Stimulated activated naive CD8-positive, alpha-beta T cell treated with anti-CD3 and anti-CD28 coated beads, Interleukin-15, Interleukin-2, amounts not matched to agents 100 U/mL and 50 U/mL, for 24 hours (primary cell): ENCODE measurements at places on chromosomes 6 and 20.

- no peak for DNase-seq
Measured at GRCh38 chr6:147217840-147218404, 13.7 kb downstream of the STXBP5 start.

DNA sequence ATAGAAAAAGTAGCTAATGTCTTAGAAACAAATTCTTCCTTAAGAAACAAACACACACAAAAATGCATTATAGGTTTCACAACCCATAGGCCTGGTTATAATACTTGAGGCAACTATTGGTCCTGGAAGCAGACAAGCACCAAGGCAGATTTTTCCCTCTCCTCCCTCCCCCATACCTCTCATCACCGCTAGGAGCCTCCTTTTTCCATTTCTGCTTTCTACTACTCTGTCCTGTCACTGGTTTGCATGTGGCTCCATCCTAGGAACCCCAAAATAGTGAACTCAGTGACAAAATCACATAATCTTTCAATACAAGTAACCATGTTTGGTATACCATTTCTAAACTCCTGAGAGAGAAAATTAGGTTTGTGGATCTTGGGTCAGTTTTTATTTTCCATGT is 66.1 kb downstream of the HMGCLL1 start:
- DNase-seq = no peak

GRCh38 chr20:2799688-2800520 is 523 bp downstream of the CPXM1 start:
- peak; percentile 18 for DNase-seq

GRCh38 chr20:5592823-5593739 is 157.1 kb upstream of the SHLD1 start:
- DNase-seq = no peak

GRCh38 chr6:154565331-154565730 is 54.8 kb upstream of the CNKSR3 start:
- no peak for DNase-seq

- no peak for DNase-seq
Measured at GRCh38 chr20:33650111-33650752, 11.9 kb upstream of the C20orf144 start.
